ENCODE measurements at places on chromosomes 3 and 15. TPM values are rescaled to one million over a fixed set of nuclear protein-coding genes. Genes with fewer than 3 reads are reported as not detected.

SETD5 gene
- total RNA-seq = 98.5 TPM

GRCh38 chr3:98734735-98735134 lies 28.4 kb upstream of the ST3GAL6 start:
- no peaks in the 10 kb centered on the region for H3K36me3 ChIP-seq
- no peak overlapping the region for H3K27ac ChIP-seq
- DNase-seq = peak; percentile 73
- peak overlapping the region; percentile 83 for H3K4me3 ChIP-seq

- H3K27ac ChIP-seq = no peak overlapping the region
- H3K27me3 ChIP-seq = no peaks in the 10 kb centered on the region
- H3K36me3 ChIP-seq = no peaks in the 10 kb centered on the region
- no peak overlapping the region for H3K4me3 ChIP-seq
- no peak for DNase-seq
Observed at GRCh38 chr15:49906966-49907365, 212.1 kb downstream of the ATP8B4 start.

DNA sequence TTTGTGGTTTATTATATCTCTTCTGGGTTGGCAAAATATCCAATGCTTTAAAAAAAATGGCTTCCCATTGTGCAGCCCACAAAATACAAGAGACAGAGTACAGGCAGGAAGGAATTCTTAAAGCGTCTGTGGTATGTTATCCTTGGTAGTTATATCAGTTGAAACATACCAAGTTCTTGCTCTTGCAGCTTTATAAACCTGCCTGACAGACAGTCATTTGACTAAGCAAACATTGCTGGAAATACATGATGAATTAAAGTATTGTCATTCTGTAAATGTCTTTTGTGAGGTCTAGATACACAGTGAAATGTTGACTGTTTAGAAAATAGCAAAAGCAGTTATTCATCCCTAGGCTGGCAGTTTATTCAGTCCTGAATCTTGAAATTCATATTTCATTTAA lies 44.8 kb upstream of the MAP3K13 start:
- no peaks in the 10 kb centered on the region for H3K27me3 ChIP-seq
- no peak overlapping the region for H3K27ac ChIP-seq
- no peak overlapping the region for H3K4me3 ChIP-seq
- no peak for DNase-seq
- no peaks in the 10 kb centered on the region for H3K4me1 ChIP-seq

GATM gene
- total RNA-seq = 142 TPM

GRCh38 chr3:15313461-15313860 lies 18.9 kb downstream of the SH3BP5 start:
- peak; percentile 56 for DNase-seq
- H3K4me1 ChIP-seq = peaks cover 14% of the 10 kb centered on the region
- H3K27ac ChIP-seq = peak overlapping the region; percentile 67

DNA sequence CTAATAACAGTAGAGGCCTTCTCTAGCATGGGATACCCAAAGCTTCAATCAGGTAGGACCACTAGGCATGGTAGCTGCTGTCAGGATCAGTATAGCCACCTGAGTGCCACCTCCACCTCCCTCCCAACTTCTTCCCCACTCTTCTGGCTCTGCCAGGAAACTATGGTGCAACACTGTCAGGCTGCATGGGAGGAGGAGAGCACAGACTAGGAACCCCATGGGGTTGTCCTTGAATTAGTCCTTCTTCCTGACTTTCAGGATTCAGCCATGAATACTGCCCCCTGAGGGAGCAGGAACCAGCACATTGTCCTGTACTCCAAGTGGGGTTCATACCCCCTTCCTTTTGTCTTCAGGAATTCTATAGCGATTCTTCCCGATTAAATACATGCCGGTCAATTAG lies 340.8 kb upstream of the ONECUT1 start:
- H3K27me3 ChIP-seq = no peaks in the 10 kb centered on the region
- H3K4me1 ChIP-seq = no peaks in the 10 kb centered on the region
- H3K27ac ChIP-seq = no peak overlapping the region
- DNase-seq = no peak
- no peak overlapping the region for H3K4me3 ChIP-seq
- no peaks in the 10 kb centered on the region for H3K36me3 ChIP-seq

- peaks cover 3% of the 10 kb centered on the region for H3K4me1 ChIP-seq
- DNase-seq = no peak
Observed at GRCh38 chr3:101722394-101723173, 1.8 kb upstream of the CEP97 start.

DYNC1LI1 gene
- 40.7 TPM for total RNA-seq

LRRC58 gene
- total RNA-seq = 29.1 TPM

GRCh38 chr3:43866529-43867353 lies 176.0 kb downstream of the ABHD5 start:
- no peak overlapping the region for H3K4me3 ChIP-seq
- no peak for DNase-seq
- no peaks in the 10 kb centered on the region for H3K27me3 ChIP-seq
- no peaks in the 10 kb centered on the region for H3K4me1 ChIP-seq
- H3K27ac ChIP-seq = no peak overlapping the region

SEMA3F gene
- 9.1 TPM for total RNA-seq

- H3K4me3 ChIP-seq = peak overlapping the region; percentile 62
- no peaks in the 10 kb centered on the region for H3K27me3 ChIP-seq
- no peak for DNase-seq
- peaks cover 73% of the 10 kb centered on the region for H3K4me1 ChIP-seq
Observed at GRCh38 chr3:12966847-12967605, 106.2 kb downstream of the IQSEC1 start.

CHMP2B gene
- total RNA-seq = 51.8 TPM

DNA sequence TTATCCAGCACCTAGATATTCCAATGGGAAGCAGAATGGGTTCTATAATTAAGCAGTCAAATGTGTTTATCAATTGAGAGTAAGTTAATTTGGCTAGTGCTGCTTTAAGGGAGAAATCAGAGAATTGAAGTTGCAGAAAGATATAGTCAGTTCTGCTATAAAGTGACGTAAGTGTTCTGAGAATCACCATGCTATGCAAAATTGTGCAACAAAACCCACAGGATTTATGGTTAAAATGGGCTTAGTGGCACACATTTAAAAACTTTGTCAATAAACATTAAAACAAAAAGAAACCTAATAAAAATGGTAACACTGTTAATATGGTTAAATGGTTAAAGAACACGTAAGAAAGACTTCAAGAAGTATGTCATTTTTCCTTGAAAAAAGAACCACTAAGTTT lies 74.5 kb downstream of the TMEM108 start:
- no peak overlapping the region for H3K4me3 ChIP-seq
- H3K27me3 ChIP-seq = no peaks in the 10 kb centered on the region
- no peak overlapping the region for H3K27ac ChIP-seq
- no peak for DNase-seq

RFTN1 gene
- 26.1 TPM for total RNA-seq

- no peaks in the 10 kb centered on the region for H3K4me1 ChIP-seq
- no peaks in the 10 kb centered on the region for H3K36me3 ChIP-seq
- no peak for DNase-seq
- H3K4me3 ChIP-seq = no peak overlapping the region
- H3K27ac ChIP-seq = no peak overlapping the region
Observed at GRCh38 chr15:44147636-44148035, 47.4 kb downstream of the FRMD5 start.

CIDEC gene
- total RNA-seq = not detected

DNA sequence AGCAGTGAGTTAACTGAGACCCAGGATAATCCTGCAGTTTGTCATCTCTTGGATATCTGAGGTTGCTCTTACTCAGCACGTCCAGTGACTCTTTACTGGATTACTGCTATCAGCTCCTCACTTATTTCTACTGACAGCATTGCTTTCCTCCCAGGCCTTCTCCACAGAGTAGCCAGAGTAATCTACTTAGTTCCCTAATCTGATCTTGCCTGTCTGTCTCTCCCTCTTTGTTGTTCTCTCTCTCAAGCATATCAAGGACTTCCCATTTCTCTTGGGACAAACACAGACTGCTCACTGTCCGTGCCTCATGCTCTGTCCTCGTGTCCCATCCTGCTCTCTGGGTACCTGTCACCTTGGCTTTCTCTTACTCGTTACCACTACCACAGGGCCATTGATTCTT lies 376.2 kb downstream of the FEZF2 start:
- DNase-seq = no peak
- H3K4me3 ChIP-seq = no peak overlapping the region
- H3K27ac ChIP-seq = no peak overlapping the region
- H3K4me1 ChIP-seq = no peaks in the 10 kb centered on the region
- no peaks in the 10 kb centered on the region for H3K36me3 ChIP-seq
- H3K27me3 ChIP-seq = no peaks in the 10 kb centered on the region

GRCh38 chr3:177813322-177813721 lies 616.0 kb upstream of the TBL1XR1 start:
- H3K4me3 ChIP-seq = no peak overlapping the region
- no peaks in the 10 kb centered on the region for H3K4me1 ChIP-seq
- peak; percentile 22 for DNase-seq
- no peak overlapping the region for H3K27ac ChIP-seq
- H3K36me3 ChIP-seq = no peaks in the 10 kb centered on the region

- peaks cover 2% of the 10 kb centered on the region for H3K27me3 ChIP-seq
- DNase-seq = peak; percentile 80
- peak overlapping the region; percentile 79 for H3K27ac ChIP-seq
- H3K4me1 ChIP-seq = peaks cover 69% of the 10 kb centered on the region
- no peak overlapping the region for H3K4me3 ChIP-seq
- peaks cover 4% of the 10 kb centered on the region for H3K36me3 ChIP-seq
Observed at GRCh38 chr15:40092256-40092978, 16.3 kb downstream of the BMF start.

BOC gene
- total RNA-seq = 57.0 TPM

GRCh38 chr3:5017925-5018531 lies 38.8 kb downstream of the BHLHE40 start:
- H3K4me3 ChIP-seq = no peak overlapping the region
- peaks cover 3% of the 10 kb centered on the region for H3K27me3 ChIP-seq
- H3K27ac ChIP-seq = peak overlapping the region; percentile 37
- H3K36me3 ChIP-seq = no peaks in the 10 kb centered on the region
- H3K4me1 ChIP-seq = peaks cover 6% of the 10 kb centered on the region
- no peak for DNase-seq

- peaks cover 22% of the 10 kb centered on the region for H3K27me3 ChIP-seq
- peaks cover 34% of the 10 kb centered on the region for H3K4me1 ChIP-seq
- H3K27ac ChIP-seq = no peak overlapping the region
- no peaks in the 10 kb centered on the region for H3K36me3 ChIP-seq
- H3K4me3 ChIP-seq = no peak overlapping the region
- no peak for DNase-seq
Observed at GRCh38 chr3:38031022-38031994, 1.9 kb upstream of the PLCD1 start.

TMCO5A gene
- total RNA-seq = not detected

DNA sequence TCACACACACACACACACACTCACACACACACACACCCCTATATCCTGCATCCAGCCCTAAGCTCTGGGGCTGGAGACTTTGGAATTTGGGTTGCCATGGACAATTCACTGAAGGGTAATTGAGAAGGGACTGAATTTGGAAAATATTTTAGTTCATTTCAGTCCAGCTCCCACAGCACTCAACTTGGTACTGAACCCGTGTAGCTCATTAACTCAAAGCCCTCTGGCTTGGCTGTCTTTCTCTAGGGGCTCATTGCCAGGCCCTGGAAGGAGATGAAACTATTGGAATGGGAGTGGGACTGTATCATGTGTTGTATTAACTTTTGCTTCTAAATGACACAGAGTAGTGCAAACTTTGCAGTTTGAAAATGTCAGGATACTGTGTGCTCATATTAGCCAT lies 157.3 kb downstream of the EPHB1 start:
- no peak overlapping the region for H3K27ac ChIP-seq
- no peak overlapping the region for H3K4me3 ChIP-seq
- no peak for DNase-seq

DAZL gene
- 0.06 TPM for total RNA-seq

- no peak overlapping the region for H3K27ac ChIP-seq
- DNase-seq = no peak
- H3K4me3 ChIP-seq = no peak overlapping the region
Observed at GRCh38 chr3:193998628-193999195, 137.2 kb upstream of the HES1 start.
